ENCODE measurements at places on chromosomes 1 and 21. TPM values are rescaled to one million over a fixed set of nuclear protein-coding genes. Genes with fewer than 3 reads are reported as not detected.

Gene PDC
- total RNA-seq: not detected

Gene LCE1E
- not detected for total RNA-seq

Gene ACTL8
- 5.9 TPM for total RNA-seq

Gene GPATCH3
- 28.2 TPM for total RNA-seq

GRCh38 chr21:36104317-36105300 is 30.3 kb upstream of the CBR3 start:
- no peaks in the 10 kb centered on the region for H3K36me3 ChIP-seq
- no peak overlapping the region for H3K4me3 ChIP-seq
- no peak overlapping the region for H3K27ac ChIP-seq
- no peaks in the 10 kb centered on the region for H3K4me1 ChIP-seq

- H3K27ac ChIP-seq: no peak overlapping the region
- no peaks in the 10 kb centered on the region for H3K4me1 ChIP-seq
- no peak overlapping the region for H3K4me3 ChIP-seq
- DNase-seq: no peak
- no peaks in the 10 kb centered on the region for H3K27me3 ChIP-seq
Measured at GRCh38 chr1:53264048-53264447, 25.7 kb upstream of the MAGOH start.

GRCh38 chr1:145908653-145909052 is 1.2 kb downstream of the ITGA10 start:
- no peak for DNase-seq
- no peaks in the 10 kb centered on the region for H3K4me1 ChIP-seq

DNA sequence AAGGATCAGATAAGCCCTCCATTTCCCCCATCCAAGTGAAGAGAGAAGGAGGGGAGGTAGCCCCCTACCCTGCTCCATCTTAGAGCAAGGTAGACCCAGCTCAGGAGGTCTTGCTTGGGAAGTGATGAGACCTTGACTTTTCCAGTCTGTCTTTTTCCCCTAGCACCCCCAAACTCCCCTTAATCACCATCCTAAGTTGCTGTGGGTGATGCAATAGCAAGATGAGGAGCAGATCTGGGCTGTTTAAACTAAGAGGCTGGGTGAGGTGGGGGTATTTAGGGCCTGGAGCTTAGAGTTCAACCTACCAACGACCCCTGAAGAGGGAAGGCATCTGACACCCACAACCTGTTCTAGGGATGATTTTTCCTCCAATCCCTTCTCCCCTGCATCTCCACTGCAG is 1.7 kb downstream of the ATP1A2 start:
- no peak overlapping the region for H3K27ac ChIP-seq
- H3K4me3 ChIP-seq: no peak overlapping the region
- H3K27me3 ChIP-seq: no peaks in the 10 kb centered on the region

GRCh38 chr1:6591222-6591621 is 11.4 kb downstream of the ZBTB48 start:
- no peak overlapping the region for H3K4me3 ChIP-seq
- H3K36me3 ChIP-seq: peaks cover 30% of the 10 kb centered on the region
- H3K27me3 ChIP-seq: no peaks in the 10 kb centered on the region
- H3K27ac ChIP-seq: no peak overlapping the region

DNA sequence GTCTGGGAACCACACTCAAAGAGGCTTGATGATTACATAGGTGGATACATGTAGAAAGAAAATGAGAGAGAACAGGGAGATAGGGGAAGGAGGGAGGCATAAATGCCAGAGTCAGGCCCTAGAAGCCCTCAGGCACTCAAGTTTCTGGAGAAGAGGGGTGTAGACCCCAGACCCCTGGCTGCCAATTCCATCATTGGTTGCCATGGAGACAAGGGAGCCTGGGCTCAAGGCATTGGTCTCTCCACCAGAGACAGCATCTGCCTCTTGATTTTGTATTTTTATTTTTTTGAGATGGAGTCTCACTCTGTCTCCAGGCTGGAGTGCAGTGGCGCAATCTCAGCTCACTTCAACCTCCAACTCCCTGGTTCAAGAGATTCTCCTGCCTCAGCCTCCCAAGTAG is 114.3 kb upstream of the GRIK3 start:
- DNase-seq: no peak
- no peaks in the 10 kb centered on the region for H3K4me1 ChIP-seq
- H3K27ac ChIP-seq: no peak overlapping the region

Data from prostate gland (tissue), 2 donors.